Lower leg skin (tissue), 4 donors: ENCODE measurements at places on chromosomes 7 and 10. TPM values are rescaled to one million over a fixed set of nuclear protein-coding genes. Genes with fewer than 3 reads are reported as not detected.

DNA sequence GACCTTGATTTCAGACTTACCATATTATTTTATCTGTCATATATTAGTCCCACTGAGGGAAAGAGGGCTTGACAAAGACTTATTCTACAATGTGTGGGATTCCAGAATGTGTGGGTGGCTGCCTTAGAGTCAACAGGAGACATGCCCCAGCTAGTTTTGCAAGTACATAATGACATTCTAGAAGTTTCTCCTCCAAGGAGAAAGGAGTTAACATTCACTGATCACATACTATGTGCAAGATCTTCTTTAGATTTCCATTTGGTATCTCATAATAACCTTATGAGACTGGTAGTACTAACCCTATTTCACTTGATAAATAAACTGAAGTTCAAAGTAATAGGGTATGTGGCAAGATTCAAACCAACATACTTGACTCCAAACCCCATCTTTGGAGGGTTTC, 25.2 kb downstream of the IRF5 start:
- DNase-seq = no peak

SH2D4B gene
- total RNA-seq = not detected

HTRA1 gene
- 83.7 TPM for total RNA-seq

- no peak for DNase-seq
These were observed 17.1 kb downstream of the STEAP4 start for GRCh38 chr7:88289564-88290025.

GRCh38 chr7:112116894-112117293, 89.3 kb downstream of the DOCK4 start:
- DNase-seq = no peak

RARRES2 gene
- 30.0 TPM for total RNA-seq

GRCh38 chr7:87784424-87784823, 91.7 kb downstream of the SLC25A40 start:
- no peak for DNase-seq
